ENCODE measurements at places on chromosomes 12 and 14. TPM values are rescaled to one million over a fixed set of nuclear protein-coding genes. Genes with fewer than 3 reads are reported as not detected.

BLOC1S1 gene
- total RNA-seq = 135 TPM

DNA sequence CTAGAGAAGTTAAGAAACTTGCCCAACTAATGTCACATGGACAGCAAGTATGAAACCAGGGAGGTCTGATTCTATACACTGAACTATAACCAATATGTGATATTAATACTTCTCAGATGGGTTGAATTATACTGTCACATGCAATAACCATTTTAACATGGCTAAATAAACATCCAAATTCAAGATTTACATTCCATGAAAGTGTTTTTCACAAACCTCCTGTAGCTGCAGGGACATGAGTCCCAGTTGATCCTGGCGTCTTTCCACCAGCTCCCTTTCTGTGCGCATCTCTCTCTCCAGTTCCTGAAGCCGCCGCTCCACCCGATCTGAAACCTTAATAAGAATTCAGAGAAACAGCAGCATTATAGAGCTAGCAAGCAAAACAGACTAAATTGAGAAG, 79.0 kb downstream of the CEP128 start:
- no peaks in the 10 kb centered on the region for H3K4me1 ChIP-seq
- no peaks in the 10 kb centered on the region for H3K27me3 ChIP-seq
- DNase-seq = no peak
- no peaks in the 10 kb centered on the region for H3K36me3 ChIP-seq
- H3K27ac ChIP-seq = no peak overlapping the region

HOXC9 gene
- total RNA-seq = 12.6 TPM

PSMB11 gene
- not detected for total RNA-seq
